ENCODE measurements at places on chromosomes 5 and 9.

DNA sequence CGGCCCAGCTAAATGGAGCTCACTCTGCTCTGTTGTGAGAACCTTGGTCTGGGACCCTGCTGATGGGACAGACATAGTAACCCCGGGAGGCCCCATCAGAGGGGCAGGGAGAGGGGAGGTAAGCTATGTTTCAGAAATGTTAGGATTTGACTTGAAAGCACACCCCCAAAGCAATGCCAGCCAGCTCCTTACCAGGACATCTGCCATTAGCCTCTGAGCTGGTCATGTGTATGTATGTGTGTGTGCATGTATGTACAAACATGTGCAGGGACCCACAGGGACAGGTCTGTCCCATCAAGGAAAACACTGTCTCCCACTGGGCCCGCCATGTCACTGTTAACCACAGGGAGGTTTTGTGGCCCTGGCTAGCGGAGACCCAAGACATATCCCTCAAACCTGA lies 14.5 kb downstream of the SLC22A4 start:
- no peak for ATAC-seq

DNA sequence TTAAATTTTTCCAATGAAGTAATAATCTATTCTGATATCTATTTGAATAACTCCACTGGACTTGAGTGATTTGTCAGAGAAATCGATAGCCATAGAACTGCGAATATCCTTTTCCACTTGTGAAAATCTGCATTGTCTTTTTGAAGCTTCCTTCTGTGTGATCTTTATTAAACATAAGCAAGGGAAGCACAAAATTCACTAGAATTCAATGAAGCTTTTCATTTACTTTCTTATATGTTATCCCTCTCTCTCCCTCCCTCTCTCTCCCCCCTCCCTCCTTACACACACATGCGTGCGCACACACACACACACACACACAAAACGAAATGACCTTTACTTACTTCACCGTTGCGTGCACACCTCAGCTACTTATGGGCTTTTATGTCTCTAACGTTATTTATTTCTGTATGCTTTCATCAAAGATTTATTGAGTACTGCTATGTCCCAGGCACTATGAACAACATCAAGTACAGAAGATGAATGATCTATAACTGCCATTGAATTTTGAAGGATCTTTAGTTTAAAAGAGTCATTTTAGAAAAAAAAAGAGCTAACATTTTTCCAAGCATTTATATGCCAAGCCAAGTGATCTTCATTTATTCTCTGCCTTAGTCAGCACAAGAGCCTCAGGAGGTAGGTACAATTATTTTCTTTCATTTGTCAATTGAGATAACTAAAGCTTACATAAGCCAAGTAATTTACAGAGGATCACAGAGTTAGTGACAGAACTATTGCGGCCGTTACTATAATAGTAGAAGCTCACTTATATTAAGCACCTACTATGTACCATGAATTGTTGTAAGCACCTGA lies 32.8 kb upstream of the CCNG1 start:
- ATAC-seq, result no peak

DNA sequence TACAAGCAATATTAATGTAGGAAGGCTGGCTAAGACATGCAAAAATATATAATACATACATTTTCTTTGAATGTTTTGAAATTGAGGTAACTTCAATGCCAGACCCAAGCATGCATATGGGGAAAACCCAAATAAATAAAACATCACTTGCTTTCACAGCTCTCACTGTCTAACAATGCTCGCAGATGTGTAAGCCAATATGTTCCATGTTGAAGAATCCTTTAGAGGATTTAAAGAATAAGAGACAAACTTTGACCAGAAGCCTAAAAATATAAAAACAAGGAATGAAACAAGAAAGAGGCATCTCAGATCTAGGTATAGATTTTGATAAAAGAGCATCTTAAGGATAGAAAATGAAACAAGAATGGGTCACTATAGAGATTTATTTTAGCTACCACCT lies 354.2 kb downstream of the CDH10 start:
- no peak for ATAC-seq

- no peak for ATAC-seq
Measured at GRCh38 chr5:171155621-171156020, 153.4 kb upstream of the TLX3 start.

GRCh38 chr5:141958113-141958512 lies at the start of gene PCDH12:
TSS of gene PCDH12 (minus strand) at chr5:141958202. CDS start at chr5:141957851, 351 bp downstream.
- ATAC-seq, result peak; percentile 26

- no peak for ATAC-seq
Measured at GRCh38 chr5:38724301-38725030, 121.3 kb upstream of the OSMR start.

- no peak for ATAC-seq
Measured at GRCh38 chr9:899440-900184, 58.1 kb downstream of the DMRT1 start.

DNA sequence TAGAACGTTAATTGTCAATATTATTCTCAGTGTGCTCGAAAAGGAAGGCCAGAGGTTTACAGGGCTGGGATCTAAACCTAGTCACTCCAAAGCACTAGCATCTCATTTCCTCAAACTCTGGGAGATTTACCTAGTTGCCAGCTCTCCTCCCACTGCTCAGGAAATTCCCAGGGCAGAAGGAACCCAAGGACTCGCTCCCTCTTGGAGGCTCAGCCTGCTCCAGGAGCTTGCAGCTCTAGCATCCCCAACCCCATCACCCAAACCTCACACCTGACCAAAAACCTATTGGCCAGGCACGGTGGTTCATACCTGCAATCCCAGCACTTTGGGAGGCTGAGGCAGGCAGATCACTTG lies 26.0 kb downstream of the SERINC5 start:
- no peak for ATAC-seq

GRCh38 chr9:21684831-21685362 lies 117.5 kb upstream of the MTAP start:
- ATAC-seq, result peak; percentile 90

DNA sequence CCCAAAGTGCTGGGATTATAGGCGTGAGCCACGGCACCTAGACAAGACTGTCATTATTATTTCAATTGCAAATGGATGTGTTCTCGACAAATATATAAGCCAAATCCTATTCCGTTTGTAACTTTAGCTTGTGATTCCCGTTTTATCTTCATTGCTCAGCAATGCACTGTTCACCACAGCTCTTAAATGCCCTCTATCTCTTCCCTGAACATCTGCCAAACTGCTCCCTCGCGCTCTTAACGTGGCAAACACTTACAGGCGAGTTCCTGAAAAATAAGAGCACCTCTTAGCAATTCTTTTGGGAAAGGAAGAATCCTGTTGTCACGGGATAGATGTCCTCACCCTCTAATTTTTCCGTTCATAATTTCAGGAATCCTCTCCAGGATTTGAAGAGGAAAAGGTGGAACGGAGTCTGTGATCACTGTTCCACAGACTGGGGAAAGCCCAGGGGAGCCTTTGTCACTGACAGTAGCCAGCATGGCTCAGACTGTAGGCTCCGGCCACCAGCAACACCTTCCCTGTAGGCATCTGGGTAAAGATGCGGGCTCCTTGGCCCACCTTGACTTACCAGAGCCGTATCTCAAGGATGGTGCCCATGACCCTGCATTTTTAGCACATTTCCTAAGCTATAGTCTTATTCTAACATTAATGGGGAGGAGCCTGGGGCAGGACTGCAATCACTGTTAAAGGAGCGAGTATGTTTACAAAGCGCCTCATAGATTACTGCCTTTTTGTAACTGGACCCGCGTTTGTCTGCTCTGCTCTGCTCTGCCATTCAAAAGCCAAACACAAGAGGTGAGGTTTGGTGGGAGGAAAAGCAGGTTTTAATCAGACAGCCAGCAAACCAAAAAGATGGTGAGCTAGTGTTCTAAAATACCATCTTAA lies 20.2 kb upstream of the GNPDA1 start:
- no peak for ATAC-seq

DNA sequence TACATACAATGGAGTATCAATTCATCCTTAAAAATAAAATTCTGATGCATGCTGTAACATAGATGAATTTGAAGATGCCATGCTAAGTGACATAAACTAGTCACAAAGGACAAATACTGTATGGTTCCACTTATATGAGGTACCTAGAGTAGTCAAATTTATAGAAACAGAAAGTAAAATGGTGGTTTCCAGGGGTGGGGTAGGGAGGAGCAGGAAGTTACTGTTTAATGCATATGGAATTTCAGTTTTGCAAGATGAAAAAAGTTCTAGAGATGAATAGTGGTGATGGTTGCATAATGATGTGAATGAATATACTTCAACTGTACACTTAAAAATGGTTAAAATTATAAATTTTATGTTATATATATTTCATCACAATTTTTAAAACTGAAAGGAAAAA lies 57.3 kb upstream of the FNIP1 start:
- no peak for ATAC-seq

DNA sequence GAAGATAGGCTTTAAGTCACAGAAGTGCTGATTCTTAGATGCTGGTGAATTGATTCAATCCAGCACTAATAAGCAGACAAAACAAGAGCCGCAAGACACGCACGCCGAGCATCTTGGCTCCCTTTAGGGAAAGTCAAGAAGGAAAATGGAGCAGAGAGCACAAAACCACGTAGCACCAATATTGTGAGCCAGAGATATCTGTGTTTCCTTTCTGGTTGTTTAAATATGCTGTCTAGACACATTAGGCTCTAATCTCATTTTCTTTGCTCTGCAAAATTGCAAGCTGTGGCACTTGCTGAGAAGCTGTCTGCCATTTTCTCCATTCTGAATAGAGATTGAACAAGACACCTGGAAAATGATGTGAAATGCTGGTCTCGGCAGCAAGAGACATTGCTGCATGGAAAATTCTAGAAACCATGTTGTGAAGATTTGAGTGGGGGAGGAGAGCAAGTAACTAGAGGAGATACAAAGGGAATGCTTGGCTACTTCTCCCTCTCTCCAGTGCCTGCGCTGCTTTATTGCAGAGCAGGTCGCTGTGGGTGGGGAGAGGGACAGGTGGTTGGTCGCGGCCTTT lies 336.3 kb downstream of the MED10 start:
- no peak for ATAC-seq

DNA sequence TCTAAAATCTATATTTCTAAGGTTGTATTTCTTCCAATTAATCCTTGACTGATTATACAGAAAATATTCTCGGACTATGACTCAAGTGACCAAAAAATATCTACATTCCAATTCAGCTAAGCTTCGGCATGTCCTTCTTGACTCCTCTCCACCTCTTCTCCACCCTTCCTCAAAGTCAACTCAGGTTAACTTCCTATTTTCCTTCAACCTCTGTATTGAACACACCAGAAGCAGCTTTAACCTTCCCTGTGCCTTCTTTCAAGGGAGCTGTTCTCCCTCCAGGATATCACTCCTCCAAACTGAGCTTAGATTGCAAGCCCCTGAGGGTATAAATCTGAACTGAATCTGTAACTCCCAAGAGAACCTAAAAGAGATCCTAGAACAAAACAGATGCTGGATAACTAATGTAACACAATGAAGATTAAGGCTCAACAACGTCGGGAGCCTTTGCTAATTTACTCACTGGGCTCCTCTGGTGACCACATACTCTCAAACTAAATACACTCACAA lies 1.1 kb downstream of the SLCO4C1 start:
- ATAC-seq, result no peak

GRCh38 chr9:95495961-95496360 lies 20.8 kb downstream of the PTCH1 start:
- ATAC-seq, result no peak

DNA sequence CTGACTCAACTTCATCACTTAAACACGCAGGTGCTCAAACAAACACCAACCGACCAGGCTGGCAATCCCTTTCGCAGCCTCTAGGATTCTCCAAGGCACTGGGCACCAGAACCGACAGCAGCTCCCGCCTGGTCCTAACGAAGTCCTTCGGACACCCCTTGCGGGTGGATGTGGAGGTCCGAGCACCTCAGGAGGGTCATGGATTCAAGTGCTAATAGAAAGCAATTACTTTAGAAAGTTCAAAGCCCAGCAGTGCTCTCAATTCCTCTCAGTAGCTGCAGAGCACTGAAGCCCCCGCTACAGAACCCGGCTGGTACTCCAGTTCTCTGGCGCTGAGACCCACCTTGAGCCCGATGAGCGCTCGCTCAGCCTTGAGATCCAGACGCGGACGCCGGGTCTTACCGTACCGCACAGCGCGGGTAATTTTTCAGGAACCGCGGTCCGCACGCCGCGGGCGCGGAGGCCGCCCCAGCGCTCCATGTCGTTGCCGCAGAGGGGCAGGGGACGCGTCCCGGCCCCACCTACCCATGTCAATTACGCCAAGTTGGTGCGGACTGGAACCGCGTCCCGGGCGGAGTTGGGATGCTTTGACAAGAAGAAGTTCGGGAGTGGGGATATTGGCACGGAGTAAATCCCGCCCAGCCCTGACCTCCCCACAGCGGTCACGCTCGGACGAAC lies 638 bp downstream of the MARCHF3 start:
- ATAC-seq, result peak; percentile 51

GRCh38 chr5:131466171-131466766 lies 168.8 kb downstream of the RAPGEF6 start:
- peak; percentile 8 for ATAC-seq

DNA sequence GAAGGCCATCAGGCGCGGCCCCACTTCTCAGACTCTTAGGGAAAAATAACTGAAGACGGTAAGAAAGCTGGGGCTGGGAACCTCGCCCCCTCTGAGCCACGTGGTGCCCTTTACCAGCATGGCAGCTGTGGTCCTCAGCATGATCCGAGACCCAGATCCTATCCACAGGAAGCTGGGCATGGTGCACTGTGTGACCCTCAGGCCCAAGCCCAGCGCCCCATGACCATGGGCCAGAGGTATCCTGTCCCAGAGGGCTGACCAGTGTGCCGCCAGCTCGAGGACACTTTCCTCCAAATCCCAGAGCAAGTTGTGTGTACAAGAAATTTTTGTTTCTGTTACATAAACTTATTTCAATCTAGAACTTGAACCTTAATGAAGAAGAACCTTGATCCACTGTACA lies 28.1 kb downstream of the TERT start:
- no peak for ATAC-seq
